ENCODE measurements at places on chromosomes 2 and 18. TPM values are rescaled to one million over a fixed set of nuclear protein-coding genes. Genes with fewer than 3 reads are reported as not detected.

The AGXT gene
- not detected for polyA plus RNA-seq

The TLX2 gene
- not detected for polyA plus RNA-seq

The DSG4 gene
- not detected for polyA plus RNA-seq

The ANO7 gene
- polyA plus RNA-seq: not detected

The CRYGC gene
- polyA plus RNA-seq: not detected
